ENCODE measurements at places on chromosomes 13 and 19. TPM values are rescaled to one million over a fixed set of nuclear protein-coding genes. Genes with fewer than 3 reads are reported as not detected.

DNA sequence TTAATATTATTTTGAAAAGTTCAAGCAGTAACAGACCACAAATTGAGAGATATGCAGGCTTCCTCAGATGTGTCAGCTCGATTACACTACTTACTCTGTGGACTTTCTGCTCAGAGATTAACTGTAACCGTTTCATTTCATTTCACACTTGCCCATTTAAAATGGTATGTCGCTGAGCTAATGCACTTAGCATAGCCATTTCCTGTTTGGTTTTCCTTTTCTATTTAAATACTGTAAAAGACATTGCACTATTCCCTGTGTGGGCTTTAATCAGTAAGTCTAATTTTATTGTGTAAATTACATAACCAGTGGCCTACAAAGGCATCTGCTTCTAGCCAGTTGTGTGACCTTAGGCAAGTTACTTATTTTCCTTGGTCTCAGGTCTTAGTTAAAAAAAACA is 237.6 kb downstream of the LACC1 start:
- DNase-seq: no peak

DNA sequence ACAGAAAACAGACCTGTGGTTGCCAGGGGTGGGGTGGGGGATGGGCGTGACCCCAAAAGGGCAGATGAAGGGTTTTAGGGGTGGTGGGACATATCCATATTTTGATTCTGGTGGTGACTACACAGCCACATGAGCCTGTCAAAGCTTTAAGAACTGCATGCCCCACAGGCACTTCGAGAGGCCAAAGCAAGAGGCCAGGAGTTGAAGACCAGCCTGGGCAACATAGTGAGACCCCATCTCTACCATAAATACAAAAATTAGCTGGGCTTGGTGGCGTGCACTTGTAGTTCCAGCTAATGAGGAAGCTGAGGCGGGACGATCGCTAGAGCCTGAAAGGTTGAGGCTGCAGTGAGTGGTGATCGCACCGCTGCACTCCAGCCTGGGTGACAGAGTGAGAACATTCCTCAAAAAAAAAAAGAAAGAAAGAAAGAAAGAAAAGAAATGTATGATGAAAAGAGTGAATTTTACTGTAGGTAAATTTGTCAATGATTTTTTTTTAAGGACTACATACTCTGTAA is 18.9 kb upstream of the BCL3 start:
- no peak for DNase-seq

- DNase-seq: no peak
Measured at GRCh38 chr13:45238945-45239795, 38.3 kb upstream of the KCTD4 start.

DNA sequence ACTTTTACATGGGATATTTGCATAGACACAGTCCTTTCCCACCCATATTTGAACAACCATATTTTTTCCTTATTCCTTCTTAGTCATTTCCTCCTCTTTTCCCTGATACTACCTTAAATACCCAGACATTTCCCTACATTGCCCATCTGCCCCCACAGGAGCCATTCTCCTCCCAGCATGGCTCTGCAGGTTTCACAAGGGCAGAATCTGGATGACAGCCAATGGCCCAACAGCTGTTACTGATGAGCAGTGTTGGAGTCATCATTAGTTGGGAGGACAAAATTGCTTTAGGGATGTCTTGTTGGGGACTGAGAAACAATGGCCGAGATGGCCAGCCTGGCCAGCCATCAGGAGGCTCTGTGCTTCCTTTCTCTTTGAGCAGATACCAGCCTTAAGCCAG is 209.5 kb downstream of the KLF5 start:
- no peak for DNase-seq

DNA sequence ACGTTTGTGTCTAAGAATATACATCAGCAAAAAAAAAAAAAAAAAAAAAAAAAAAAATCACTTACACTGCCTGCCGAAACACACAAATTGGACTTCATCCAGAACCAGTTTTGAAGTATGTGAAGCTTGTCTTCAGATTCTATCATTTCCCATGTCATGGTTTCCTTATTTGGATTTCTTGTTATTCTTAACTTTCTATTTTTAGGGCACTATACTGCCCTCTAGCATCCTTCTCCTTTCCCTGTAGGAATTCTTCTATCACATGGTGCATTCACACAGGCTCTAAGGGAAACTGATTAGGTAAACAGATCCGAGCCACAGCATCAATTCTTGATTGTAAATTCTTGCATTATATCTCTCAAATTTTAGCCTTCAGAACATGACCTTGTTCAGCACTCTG is 1507.5 kb downstream of the OLFM4 start:
- no peak for DNase-seq

DNA sequence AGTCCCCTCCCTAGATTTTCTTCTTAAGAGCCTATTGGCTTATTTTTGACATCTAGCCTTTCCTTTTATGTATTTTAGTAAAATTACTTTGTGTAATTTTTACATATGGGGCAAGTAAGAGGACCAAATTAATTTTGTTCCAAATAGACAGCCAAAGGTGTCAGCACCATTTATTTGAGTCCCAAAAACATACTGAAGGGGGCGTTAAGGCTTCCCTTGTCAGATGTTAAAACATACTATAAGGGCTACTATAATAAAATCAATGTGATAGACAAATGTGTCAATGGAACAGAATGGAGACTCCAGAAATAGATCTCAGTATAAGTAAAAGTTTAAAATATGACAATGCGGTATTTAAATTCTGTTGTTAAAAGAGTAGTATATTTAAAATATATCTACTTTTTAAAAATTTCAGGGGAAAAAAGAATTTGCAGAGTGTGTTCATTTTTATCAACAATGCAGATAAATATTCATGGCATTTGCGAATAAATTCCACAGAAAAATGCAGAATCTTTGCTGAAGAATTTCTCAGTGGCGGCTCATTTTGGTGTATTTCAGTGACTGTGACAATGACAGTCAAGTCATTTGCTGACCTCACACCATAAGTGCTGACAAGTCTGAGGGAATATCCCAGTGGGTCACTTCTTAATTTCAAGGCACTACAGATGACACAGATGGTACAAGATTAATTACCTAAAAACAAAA is 133.7 kb downstream of the MTUS2 start:
- DNase-seq: no peak

The ADAMTSL5 gene
- total RNA-seq: 14.3 TPM
